Lung (tissue), 17 donors: ENCODE measurements at places on chromosomes 3 and 15. TPM values are rescaled to one million over a fixed set of nuclear protein-coding genes. Genes with fewer than 3 reads are reported as not detected.

DNA sequence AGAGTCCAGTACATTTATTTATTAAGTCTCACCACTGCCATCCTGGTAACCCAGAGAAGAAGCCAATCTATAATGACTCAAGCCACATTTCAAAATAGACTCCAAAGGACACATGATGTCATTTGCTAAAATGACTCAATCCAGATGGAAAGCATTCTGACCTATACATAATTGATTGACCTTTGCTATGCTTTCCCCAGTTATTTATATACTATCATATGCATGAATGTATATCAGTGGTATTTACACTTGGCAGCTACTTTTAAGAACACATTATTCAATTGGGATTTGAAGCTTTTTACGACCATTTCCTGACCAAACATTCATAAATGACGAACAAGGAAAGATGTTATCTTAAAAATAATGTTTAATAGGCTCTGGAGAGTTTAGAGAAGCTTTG is 297.2 kb downstream of the FHIT start:
- H3K36me3 ChIP-seq: no peaks in the 10 kb centered on the region
- no peak overlapping the region for H3K27ac ChIP-seq
- H3K4me3 ChIP-seq: no peak overlapping the region
- DNase-seq: no peak

DNA sequence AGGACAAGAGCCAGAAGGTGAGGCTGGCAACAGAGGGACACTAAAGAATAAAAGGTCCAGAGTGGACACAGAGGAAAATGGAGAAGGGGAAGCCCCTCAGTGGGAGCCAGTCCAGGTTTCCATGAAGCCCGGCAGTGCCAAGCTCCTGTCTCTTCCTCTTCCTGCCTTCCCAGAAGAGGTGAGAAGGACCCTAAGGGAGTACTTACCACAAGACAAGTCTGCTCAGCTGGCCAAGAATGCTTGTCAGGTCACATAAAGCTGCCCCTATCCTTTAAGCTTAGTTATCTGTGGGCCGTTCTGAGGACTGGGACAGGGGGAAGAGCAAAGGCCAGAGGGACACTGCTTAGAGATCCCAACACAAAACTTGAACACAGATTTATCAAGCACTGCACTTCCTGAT is 100.2 kb downstream of the RYK start:
- no peak overlapping the region for H3K4me3 ChIP-seq
- H3K27me3 ChIP-seq: no peaks in the 10 kb centered on the region
- H3K4me1 ChIP-seq: no peaks in the 10 kb centered on the region
- peaks cover 28% of the 10 kb centered on the region for H3K36me3 ChIP-seq
- no peak overlapping the region for H3K27ac ChIP-seq
- no peak for DNase-seq

DNA sequence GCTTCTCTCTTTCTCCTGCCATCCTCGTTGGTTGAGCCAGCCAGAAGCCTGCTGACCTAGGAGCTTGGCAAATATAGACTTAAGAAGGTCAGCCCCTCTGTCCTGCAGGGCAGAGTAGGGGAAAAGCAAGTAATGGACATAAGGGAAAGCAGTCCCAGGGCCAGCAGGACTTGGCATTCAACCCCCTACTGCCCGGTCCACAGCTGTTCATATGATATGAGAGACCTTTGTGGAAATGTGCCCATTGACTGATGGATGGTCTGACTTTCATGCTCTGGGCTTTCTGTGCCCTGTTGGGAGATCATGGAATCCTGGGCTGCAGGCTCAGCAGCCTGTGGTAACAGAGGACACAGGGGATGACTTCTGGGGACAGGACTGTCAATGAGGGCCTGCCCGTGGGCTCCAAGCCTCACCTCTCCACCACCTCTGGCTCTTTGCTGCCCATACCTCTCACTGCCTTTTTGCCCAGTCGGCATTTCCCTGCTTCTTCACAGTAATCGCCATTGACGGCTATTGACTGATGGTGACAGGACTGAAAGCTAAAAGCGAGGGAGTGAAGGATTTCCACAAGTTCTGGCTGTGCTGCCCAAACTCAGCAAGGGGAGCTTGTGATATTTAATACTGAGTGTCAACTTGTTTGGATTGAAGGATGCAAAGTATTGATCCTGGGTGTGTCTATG is 60.0 kb upstream of the NMNAT3 start:
- H3K27me3 ChIP-seq: no peaks in the 10 kb centered on the region
- H3K27ac ChIP-seq: no peak overlapping the region
- no peaks in the 10 kb centered on the region for H3K4me1 ChIP-seq

DNA sequence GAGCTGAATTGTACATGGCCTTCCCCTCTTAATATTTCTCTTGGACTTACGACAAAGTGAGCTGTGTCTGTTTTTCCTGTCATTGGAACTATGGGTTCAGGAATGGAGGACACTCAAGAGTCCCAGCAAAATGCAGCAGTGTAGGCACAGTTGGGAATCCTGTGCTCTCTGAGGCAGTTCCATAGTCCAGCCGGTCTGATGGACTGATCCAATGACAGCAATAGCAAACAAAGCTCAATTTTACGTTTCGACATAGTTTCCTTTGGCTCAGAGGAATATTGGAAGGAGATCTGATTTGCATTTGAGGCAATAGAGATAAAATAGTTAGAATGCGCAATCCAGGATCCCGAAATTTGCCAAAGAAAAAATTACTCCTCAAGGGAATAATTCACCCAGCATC is 276.9 kb upstream of the CNTN3 start:
- no peaks in the 10 kb centered on the region for H3K27me3 ChIP-seq
- DNase-seq: no peak
- H3K4me3 ChIP-seq: no peak overlapping the region

- H3K4me1 ChIP-seq: peaks cover 19% of the 10 kb centered on the region
- DNase-seq: no peak
- H3K27ac ChIP-seq: no peak overlapping the region
- no peaks in the 10 kb centered on the region for H3K27me3 ChIP-seq
- no peaks in the 10 kb centered on the region for H3K36me3 ChIP-seq
- no peak overlapping the region for H3K4me3 ChIP-seq
These were observed 362.1 kb upstream of the AGTR1 start for GRCh38 chr3:148335612-148336011.

DNA sequence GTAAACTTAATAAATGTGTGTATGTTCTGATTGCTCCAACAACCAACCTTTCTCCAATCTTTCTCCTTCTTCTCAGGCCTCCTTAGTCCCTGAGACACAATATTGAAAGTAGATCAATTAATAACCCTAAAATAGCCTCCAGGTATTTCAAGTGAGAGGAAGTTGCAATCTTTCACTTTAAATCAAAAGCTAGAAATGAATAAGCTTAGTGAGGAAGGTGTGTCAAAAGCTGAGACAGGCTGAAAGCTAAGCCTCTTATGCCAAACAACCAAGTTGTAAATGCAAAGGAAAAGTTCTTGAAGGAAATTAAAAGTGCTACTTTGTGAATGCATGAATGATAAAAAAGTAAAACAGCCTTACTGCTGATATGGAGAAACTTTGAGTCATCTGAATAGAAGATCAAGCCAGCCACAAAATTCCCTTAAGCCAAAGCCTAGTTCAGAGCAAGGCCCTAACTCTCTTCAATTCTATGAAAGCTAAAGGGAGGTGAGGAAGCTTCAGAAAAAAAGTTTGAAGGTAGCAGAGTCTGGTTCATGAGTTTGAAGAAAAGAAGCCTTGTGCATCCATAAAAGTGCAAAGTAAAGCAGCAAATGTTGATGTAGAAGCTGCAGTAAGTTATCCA is 38.6 kb downstream of the CCDC80 start:
- no peaks in the 10 kb centered on the region for H3K4me1 ChIP-seq
- DNase-seq: no peak
- H3K27me3 ChIP-seq: no peaks in the 10 kb centered on the region

- DNase-seq: no peak
- no peaks in the 10 kb centered on the region for H3K27me3 ChIP-seq
- H3K27ac ChIP-seq: no peak overlapping the region
These were observed 212.7 kb downstream of the C3orf38 start for GRCh38 chr3:88362428-88362827.

- H3K4me3 ChIP-seq: no peak overlapping the region
- no peak for DNase-seq
- H3K27ac ChIP-seq: no peak overlapping the region
- no peaks in the 10 kb centered on the region for H3K4me1 ChIP-seq
- H3K36me3 ChIP-seq: peaks cover 61% of the 10 kb centered on the region
These were observed 11.4 kb downstream of the CLK3 start for GRCh38 chr15:74626752-74627692.

DNA sequence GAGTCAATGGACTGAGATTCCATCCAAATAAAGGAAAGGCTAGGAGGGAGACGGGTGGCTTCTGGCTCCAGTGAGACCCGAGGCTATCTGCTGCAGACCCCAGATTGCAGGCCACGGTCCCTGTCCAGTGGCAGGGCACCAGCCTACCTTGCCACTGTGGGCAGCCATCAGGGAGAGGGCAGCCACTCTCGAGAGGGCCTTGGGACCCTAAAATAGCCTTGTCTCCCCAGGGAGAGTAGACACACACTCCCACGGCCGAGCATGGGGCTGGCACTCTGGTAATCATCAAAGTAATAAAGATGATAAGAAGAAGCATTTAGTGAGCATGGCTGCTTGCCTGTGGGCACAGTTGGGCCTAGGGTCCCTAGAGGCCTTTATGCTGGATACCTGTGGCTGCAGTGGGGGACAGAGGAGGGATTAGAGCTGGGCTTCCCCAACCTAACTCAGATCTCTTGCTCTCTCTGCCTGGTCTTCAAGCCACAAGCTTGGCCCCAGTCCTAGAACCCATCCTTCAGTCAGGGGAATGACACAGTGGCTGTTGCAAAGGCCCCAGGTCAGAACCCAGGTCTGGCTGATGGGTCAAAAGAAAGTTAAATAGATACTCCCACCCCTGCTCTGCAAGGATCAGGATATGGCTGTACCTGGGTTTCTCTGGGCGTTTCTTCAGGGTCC is 9.2 kb upstream of the VIPR1 start:
- no peaks in the 10 kb centered on the region for H3K27me3 ChIP-seq
- DNase-seq: no peak
- H3K4me1 ChIP-seq: no peaks in the 10 kb centered on the region
- H3K36me3 ChIP-seq: no peaks in the 10 kb centered on the region

GRCh38 chr15:53389271-53390037 is 370.0 kb downstream of the WDR72 start:
- no peak for DNase-seq
- no peak overlapping the region for H3K27ac ChIP-seq
- H3K4me3 ChIP-seq: no peak overlapping the region
- no peaks in the 10 kb centered on the region for H3K27me3 ChIP-seq

Gene ZNF385D
- total RNA-seq: 3.1 TPM

Gene TNNC1
- total RNA-seq: 35.6 TPM

Gene ABHD10
- total RNA-seq: 24.4 TPM

Gene VIPR1
- 77.0 TPM for total RNA-seq

Gene CCNB2
- 5.1 TPM for total RNA-seq

Gene CPLX3
- not detected for total RNA-seq

Gene STXBP5L
- total RNA-seq: 0.26 TPM
